Lung (tissue), 17 donors: ENCODE measurements at places on chromosomes 5 and 9. TPM values are rescaled to one million over a fixed set of nuclear protein-coding genes. Genes with fewer than 3 reads are reported as not detected.

DNA sequence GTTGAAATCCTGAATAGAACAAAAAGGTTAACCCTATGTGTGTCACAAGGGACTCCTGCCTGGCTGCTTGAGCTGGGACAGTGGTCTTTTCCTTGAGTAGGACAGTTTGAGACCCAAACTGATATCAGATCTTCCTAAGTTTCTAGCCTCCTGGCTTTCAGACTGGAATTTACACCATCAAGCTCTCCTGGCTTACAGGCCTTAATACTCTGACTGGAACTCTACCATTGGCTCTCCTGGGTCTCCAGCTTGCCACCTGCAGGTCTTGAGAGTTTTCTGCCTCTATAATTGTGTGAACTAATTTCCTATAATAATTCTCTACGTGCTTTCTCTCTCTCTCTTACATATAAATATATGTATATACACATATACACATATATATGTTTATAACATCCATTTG is 112.5 kb downstream of the PRR16 start:
- no peaks in the 10 kb centered on the region for H3K27me3 ChIP-seq
- DNase-seq = no peak
- no peak overlapping the region for H3K27ac ChIP-seq
- H3K36me3 ChIP-seq = no peaks in the 10 kb centered on the region
- no peak overlapping the region for H3K4me3 ChIP-seq
- no peaks in the 10 kb centered on the region for H3K4me1 ChIP-seq

DNA sequence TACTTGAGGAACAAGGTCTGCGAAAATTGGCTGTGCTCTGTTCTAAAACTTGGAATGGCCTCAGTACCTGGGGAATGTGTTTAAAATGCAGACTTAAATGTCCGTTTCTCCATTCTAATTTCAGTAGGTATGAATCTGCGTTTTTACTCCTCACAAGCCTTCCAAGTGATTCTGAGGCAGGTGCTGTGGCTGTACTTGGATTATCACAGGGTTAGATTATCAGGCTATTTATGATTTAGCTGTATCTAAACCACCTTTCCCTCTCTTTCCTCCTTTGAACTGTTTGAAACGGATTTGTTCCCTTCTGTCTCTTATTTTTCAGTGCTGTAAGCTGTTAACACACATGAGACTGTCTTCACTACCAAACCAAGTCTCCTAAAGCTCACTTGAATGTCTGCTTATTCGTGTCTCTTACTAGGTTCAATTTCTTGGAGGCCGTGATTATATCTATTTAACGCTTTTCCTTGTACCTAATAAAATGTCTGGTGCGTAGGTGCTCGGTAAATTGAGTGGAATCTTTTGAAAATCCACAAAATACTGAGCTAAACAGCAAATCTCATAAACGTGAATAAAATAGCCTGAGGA is 714 bp upstream of the CETN3 start:
- no peaks in the 10 kb centered on the region for H3K27me3 ChIP-seq
- H3K27ac ChIP-seq = peak overlapping the region; percentile 88
- peak overlapping the region; percentile 68 for H3K4me3 ChIP-seq

GRCh38 chr5:172131690-172132089 is 56.3 kb downstream of the STK10 start:
- peak overlapping the region; percentile 52 for H3K27ac ChIP-seq
- no peaks in the 10 kb centered on the region for H3K27me3 ChIP-seq
- H3K4me1 ChIP-seq = no peaks in the 10 kb centered on the region
- DNase-seq = no peak

GRCh38 chr9:124481115-124481514 is 26.1 kb downstream of the NR5A1 start:
- no peak overlapping the region for H3K27ac ChIP-seq
- no peaks in the 10 kb centered on the region for H3K36me3 ChIP-seq
- peaks cover 24% of the 10 kb centered on the region for H3K27me3 ChIP-seq
- H3K4me1 ChIP-seq = no peaks in the 10 kb centered on the region
- no peak for DNase-seq

DNA sequence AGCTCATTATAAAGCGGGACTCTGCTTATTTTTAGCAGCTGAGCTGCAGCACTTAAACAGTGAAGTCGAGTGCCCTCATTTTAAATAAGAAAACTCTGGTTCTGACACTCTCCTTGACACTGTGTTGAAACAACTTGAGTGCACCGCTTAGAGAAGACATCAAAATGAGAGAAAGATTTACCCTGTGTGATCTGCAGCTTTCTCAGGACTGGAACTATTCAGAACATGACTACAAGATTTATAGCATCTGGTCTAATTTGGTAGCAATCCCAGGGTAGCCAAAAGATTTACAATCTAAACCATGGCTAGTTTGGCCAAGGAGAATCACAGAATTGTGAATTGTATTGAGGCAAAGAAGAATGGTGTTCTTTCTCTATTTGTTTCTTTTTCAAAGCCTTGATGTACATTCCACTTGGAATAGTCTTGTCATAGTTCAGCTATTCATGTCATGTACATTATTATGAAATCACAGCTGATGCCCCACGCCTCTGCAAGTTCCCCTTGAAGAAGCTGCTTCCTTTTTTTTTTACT is 38.7 kb downstream of the PLEKHG4B start:
- H3K27me3 ChIP-seq = no peaks in the 10 kb centered on the region
- no peaks in the 10 kb centered on the region for H3K4me1 ChIP-seq
- H3K4me3 ChIP-seq = no peak overlapping the region
- no peak for DNase-seq

Gene POU5F2
- 0.02 TPM for polyA plus RNA-seq

Gene IL9
- polyA plus RNA-seq = not detected

Gene EQTN
- polyA plus RNA-seq = not detected

Gene ANKRD34B
- polyA plus RNA-seq = not detected

Gene SMC5
- polyA plus RNA-seq = 9.8 TPM
